ENCODE measurements at places on chromosomes 4 and X.

GRCh38 chr4:174616661-174617060 lies 94.4 kb upstream of the HPGD start:
- DNase-seq: peak; percentile 41

- DNase-seq: no peak
Measured at GRCh38 chr4:57424232-57424897, 314.2 kb upstream of the IGFBP7 start.

- DNase-seq: peak; percentile 63
Measured at GRCh38 chr4:915595-915994, 16.5 kb downstream of the GAK start.

- DNase-seq: no peak
Measured at GRCh38 chr4:6271701-6272465, 2.2 kb downstream of the WFS1 start.

DNA sequence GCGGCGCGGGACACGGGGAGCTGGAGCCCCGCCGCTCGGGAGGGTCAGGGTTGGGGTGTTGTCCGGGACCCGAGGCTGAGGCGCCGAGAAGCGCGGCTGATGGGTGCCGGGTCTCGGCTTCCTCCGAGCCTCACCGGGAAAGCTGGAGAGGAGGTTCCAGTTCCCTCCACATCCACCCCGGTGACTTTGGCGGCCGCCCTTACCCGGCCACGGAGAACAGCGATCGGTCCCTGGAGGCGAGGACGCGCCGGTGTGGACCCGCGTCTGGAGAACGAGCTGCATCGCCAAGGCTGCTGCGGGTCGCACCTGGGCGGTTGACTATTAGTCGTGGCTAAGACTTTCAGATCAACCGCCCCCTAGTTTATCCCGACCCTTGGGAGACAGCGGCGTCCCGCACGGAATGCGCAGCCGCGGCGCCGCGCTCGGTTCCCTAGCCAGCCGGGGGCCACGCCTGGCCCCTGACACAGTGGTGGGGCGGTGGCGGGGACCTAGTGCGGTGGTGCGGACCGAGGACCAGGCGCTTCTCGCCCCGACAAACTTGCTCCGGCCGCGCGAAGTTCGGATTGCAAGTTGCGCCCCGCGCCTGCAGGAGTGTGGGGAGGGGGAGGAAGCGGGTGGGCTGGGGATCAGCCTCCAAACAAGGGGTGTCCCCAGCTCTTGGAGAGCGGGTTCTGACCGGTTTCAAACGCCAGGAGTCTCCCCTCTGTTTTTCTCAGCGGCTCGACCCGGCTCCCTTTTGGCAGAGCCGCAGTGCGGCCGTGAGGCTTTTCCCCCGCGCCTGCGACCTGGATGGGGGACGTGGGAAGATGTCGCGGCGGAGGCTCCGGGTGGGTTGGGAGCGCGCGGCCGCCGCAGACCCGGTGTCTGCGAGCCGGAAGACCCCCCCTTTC lies 568 bp downstream of the FHDC1 start:
- peak; percentile 10 for DNase-seq

DNA sequence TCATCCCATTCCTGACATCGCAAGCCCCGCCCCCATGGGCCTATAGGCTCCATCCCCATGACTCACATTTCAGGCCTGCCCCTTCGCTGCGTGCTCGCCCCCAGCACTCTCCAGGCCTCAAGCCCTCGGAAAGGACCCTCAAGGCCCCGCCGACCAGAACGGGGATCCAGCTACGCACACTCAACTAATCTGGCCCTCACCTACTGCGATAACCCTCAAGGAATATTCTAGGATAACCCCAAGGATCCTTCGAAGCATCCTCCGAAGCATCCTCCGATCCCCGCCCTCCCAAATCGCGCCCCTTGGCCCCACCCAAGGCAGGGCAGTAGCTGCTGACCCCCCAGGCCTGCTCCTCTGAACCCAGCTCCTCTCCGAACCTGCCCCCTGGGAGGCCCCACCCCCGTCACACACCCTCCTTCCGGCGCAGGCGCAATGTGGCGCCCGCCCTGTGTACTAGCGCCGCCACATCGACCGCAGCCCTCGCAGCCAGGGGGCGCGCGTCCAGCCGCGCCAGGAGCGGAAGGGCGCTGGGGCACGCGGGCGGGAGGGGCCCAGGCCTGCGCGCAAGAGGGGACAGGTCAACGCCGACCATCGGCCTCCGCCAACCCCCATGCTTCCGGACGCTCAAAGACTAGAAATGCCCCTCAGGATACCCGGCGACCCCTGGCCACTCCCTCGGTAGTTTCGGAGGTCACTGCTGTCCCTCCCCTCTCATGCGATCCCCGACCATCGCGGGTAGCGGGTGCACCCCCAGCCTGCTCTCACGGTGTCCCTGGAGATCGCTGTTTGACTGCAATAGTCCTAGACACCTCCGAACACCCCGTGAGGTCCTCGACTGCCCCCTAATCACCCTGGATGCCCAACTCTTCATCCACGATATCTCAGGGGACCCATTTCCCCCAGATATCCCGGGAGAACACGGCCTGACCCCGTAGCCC lies 6.4 kb upstream of the MAGIX start:
- DNase-seq: peak; percentile 71

- peak; percentile 4 for DNase-seq
Measured at GRCh38 chr4:23614284-23614892, 275.5 kb downstream of the PPARGC1A start.

- no peak for DNase-seq
Measured at GRCh38 chr4:118989098-118990080, 100.7 kb downstream of the SYNPO2 start.

- DNase-seq: peak; percentile 30
Measured at GRCh38 chrX:115584696-115585095, 23.7 kb downstream of the PLS3 start.

- no peak for DNase-seq
Measured at GRCh38 chrX:120562569-120562926, 1.8 kb upstream of the CUL4B start.

GRCh38 chr4:76943129-76943620 lies 6.4 kb upstream of the SEPTIN11 start:
- DNase-seq: no peak

GRCh38 chr4:35151816-35152572 lies 1092.3 kb downstream of the ARAP2 start:
- DNase-seq: no peak

DNA sequence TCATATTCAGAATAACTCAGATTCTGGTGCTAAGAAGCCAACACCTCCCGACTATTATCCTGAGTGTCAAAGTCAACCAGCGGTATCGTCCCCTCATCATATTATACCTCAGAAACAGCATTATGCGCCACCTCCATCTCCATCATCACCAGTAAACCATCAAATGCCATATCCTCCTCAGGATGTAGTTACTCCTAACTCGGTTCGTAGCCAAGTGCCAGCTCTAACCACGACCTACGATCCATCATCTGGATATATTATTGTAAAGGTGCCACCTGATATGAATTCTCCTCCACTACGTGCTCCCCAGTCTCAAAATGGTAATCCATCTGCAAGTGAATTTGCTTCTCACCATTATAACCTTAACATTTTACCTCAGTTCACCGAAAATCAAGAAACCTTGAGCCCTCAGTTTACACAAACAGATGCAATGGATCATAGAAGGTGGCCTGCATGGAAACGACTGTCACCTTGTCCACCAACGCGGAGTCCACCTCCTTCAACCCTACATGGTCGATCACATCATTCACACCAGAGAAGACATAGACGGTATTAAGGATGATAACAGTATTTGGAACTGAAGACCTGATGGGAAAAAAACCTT lies 1.1 kb downstream of the CBLL2 start:
- no peak for DNase-seq

- no peak for DNase-seq
Measured at GRCh38 chrX:15441464-15441863, 51.7 kb downstream of the PIR start.

GRCh38 chr4:161225327-161225726 lies 938.5 kb downstream of the FSTL5 start:
- no peak for DNase-seq

DNA sequence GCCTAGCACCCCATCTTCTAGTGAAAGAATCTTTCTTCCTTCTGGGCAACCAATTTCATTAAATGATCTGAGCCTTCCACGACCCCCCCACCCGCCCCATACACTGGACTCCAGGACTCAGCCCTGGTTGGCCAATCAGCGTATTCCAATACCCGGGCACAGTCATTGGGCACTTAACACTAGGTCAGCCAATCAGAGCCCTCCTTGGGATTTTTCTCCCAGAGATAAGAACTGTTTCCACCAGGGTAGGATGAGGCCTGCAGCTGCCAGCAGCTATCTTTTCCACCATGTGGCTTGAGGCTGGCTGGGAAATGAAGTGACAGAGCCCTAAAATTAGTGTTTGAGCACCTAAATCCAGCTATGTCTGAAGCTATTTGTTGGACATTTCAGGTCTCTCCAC lies 418.8 kb downstream of the BCOR start:
- no peak for DNase-seq

GRCh38 chr4:153114771-153115321 lies 89.4 kb upstream of the TRIM2 start:
- no peak for DNase-seq

DNA sequence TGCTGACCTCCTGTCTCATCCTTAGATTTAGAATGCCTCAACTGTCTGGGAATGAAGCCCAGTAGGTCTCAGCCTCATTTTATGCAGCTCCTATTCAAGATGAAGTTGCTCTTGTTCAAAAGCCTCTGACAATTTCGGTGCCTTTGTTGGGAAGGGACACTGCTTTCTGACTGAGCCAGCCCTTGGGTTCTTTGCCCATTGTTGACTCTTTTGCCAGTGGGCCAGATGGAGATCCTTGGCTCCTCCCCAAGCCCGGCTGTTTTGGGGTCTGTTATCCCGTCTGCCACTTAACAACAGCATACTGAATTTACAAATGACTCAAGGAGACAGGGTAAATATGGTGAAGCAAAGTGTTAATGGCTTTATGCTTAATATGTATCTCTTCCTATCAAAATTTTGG lies 58.3 kb upstream of the PRKX start:
- DNase-seq: no peak

DNA sequence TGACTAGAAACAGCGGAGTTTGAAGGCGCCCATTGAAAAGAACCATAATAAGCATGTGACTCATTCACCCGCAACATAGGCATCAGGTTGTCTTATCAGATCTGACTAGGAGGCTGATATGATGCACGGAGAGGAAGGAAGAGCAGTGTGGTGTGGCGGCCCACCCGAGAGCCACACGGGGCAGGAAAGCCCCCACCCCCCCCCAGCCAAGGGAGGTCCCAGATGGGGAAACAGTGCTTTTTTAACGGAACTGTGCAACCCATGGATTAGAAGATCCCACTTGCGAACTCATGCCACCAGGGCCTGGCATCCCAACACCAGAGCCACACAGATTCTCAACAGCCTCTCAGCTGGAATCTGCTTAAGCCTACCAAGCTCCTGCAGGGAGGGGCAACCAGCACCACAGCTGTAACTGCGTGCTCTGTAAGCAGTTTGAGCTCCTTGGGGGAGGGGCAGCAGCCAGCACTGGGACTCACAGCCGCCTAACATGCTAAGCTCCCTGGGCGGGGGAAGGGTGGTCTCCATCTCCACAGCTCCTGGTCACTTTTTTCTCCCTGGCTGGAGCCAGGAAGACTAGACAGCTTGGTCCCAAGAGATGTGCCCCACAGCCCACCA lies 466.2 kb downstream of the PDGFC start:
- no peak for DNase-seq

DNA sequence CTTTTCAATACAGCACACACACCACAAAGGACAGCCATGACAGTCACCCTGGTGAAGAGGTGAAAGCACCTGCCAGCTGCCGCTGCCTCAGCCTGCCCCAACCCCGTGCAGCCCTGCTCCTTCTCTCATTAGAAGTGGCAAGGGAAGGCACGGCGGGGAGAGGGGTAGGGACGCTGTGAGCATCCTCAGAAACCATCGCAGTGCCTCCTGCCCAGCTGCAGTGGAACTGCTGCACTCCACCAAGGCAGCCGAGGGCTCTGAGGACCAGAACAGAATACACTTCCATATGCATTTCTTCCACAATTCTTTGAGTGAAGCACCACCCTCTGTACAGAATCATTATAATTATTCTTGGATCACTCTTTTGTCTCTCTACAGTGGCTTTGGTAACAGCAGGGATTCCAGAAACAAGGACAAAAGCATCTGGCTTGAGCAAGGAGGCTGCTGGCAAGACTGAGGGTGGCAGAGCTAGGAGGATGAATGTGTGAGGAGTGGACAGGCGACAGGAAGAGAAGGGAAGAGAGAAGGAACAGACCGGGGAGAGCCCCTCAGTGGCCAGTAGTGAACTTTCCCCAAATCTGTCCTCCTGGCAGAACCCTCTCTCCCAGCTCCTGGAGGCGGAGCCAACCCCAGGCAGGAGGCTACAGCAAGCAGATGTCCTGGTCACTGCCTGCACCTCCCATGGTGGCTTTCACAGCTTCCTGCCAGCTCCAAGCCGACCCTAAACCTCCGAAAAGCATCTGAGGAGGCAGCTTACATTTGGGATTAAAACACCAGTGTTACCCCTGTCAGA lies 73.2 kb downstream of the MTNR1A start:
- DNase-seq: no peak

GRCh38 chr4:76665721-76666120 lies 230.7 kb downstream of the SHROOM3 start:
- DNase-seq: no peak

DNA sequence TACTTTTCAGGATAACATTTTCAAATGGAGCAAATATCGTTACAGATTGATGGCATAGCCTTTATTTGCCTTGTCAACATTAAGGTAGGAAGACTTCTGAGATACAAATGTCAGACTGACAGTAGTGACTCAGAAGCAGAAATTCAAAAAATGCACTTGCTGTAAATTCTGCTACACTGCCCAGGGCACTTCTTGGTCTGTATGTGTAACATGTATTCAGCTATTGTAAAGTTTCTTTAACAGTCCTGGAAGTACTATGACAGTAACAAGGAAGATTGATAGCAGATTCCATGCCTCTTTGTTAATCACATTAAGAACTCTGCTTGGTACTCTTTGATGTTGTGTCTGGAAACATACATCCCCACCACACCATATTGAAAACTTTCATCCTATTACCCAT lies 69.6 kb upstream of the PCDH18 start:
- no peak for DNase-seq

DNA sequence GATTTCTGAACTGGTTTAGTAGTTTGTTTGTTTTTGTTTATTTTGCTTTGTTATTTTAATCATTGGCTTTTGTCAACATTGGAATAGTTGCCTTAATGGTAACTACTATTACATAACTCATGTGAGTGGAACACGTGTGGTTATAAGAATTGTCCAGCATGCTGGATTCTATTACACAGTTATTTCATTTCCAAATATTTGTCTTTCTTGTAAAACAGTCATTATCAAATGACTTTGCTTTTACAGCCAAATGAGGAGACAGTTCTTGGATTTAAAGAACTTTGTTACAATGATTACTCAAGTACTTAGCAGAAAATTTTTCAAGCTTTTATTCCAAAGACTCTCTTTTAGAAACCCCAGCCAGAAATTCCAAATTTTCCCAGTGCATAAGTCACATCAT lies 516.1 kb upstream of the MAGEB2 start:
- no peak for DNase-seq

- no peak for DNase-seq
Measured at GRCh38 chr4:173446416-173446815, 47.5 kb upstream of the SCRG1 start.

GRCh38 chr4:150348079-150348478 lies 233.9 kb upstream of the MAB21L2 start:
- peak; percentile 73 for DNase-seq

All from inflammatory macrophage treated with lipopolysaccharide for 1 hour (primary cell).